ENCODE measurements at places on chromosomes 1 and 21.

DNA sequence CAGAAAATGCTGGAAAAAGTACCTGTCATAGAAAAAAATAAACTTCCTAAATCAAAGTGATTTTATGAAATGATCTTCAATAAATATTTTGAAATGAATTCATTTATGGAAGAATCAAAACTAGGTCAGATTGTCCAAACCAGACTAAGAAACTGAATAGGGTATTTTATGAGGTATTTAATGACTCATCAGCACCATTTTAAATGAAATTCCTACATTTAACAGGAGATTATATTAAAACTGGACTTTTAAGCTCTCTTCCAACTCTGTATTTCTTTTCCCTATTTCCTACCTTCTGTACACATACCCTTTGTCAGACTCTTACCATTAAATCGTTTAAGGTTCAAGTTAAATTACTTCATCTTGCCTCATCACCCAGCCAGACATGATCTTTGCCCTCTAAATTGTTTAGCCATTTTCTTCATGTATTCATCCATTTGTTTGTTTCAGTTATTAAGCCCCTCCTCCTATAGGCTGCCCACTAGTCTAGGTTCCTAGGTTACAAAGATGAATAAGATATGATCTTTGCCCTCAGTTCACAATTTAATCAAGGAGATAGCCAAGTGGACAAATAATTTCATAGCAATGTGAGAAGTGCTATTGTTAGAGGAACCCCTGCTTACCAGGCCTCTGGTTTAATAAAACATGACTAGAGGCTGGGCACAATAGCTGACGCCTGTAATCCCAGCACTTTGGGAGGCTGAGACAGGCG is 25.0 kb downstream of the TATDN3 start:
- no peak for DNase-seq

DNA sequence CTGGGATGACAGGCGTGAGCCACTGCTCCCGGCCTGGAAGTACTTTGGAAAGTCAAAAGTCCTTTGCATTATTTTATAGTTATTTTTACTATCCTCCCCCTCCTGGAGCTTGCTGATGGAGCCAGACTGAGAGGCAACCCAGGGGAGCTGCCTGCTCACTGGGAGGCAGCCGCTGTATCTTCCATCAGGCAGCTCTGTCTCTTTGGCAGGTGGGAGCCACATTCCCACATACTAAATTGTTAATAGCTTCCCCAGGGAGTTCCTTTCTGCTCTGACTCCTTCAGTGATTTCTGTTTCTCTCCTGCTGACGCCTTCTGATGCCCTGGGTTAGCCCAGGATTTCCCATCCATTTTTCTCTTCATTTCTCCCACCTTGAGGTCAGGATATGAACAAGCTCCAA is 4.9 kb upstream of the OPRD1 start:
- DNase-seq: no peak

- no peak for DNase-seq
Measured at GRCh38 chr1:217133958-217134856, 411.0 kb upstream of the ESRRG start.

DNA sequence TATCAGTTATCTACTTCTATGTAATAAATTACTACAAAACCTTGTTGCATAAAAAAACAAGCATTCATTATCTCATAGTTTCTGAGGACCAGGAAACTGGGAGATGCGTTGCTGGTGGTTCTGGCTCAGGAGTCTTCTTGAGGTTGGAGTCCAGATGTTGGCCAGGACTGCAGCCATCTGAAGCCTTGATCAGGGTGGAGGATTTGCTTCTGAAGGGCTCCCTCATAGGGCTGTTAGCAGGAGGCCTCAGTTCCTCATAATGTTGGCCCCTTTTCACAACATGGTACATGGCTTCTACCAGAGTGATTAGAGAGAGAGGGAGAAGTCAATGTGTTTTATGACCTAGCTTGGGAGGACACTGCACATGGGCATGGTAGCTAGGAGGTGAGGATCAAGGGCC is 137.4 kb downstream of the CNIH3 start:
- no peak for DNase-seq

Data from amygdala (tissue), 56 donors.